ENCODE measurements at places on chromosomes 3 and 15. TPM values are rescaled to one million over a fixed set of nuclear protein-coding genes. Genes with fewer than 3 reads are reported as not detected.

DNA sequence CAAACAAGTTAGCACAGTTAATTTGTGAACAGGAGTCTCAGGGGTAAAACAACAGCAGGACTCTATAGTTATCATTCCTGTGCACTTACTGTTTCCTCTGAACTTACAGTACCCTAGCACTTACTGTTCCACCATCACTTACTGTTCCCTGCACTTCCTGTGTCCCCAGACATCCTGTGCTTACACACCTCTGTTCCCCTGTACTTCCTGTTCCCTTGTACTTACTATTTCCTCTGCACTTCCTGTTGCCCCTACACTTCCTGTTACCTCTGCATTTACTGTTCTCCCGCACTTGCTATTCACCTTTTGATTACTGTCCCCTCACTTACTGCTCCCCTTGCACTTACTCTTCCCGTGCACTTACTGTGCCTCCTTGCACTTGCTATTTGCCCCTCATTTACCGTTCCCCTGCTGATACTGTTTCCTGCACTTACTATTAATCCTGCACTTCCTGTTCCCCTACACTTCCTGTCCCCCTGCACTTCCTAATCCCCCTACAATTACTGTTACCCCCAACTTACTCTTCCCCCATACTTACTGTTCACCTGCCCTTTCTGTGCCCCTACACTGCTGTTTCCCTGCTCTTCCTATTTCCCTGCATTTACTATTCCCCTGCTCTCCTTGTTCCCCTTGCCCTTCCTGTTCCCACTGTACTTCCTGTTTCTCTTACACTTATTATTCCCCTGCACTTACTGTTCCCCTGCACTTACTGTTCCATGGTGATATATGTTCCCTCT is 30.3 kb downstream of the TPRA1 start:
- no peak overlapping the region for H3K27ac ChIP-seq
- H3K4me1 ChIP-seq: no peaks in the 10 kb centered on the region
- H3K4me3 ChIP-seq: peak overlapping the region; percentile 37

DNA sequence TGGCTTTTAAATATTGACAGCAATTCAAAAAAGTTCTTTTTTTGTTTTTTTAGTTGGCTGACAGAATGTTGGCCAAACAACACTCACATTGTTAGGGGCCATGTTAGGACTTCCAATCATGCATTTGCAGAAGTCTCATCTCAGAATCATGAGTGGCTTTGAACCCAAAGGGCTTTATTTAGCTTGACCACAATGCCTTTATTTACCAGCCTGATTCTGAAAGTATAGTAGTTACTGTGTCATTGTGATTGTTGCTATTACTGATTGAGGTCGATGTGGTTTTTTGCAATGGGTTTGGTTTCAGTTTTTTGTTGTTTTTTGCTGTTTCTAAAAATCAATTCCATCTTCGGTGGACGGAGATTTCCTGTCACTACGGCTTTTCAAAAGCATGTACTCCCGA is 7.2 kb downstream of the GLDN start:
- no peaks in the 10 kb centered on the region for H3K27me3 ChIP-seq
- H3K4me1 ChIP-seq: peaks cover 20% of the 10 kb centered on the region
- no peak overlapping the region for H3K27ac ChIP-seq

GRCh38 chr3:17529677-17530076 is 212.8 kb downstream of the TBC1D5 start:
- no peak overlapping the region for H3K4me3 ChIP-seq
- no peaks in the 10 kb centered on the region for H3K36me3 ChIP-seq
- 0 out of 2 replicates have a peak, but pooled peaks cover 3% of the 10 kb centered on the region for H3K4me1 ChIP-seq
- H3K27ac ChIP-seq: no peak overlapping the region

- no peaks in the 10 kb centered on the region for H3K36me3 ChIP-seq
- H3K4me3 ChIP-seq: no peak overlapping the region
- no peak overlapping the region for H3K27ac ChIP-seq
- H3K27me3 ChIP-seq: no peaks in the 10 kb centered on the region
- DNase-seq: peak; percentile 83
Observed at GRCh38 chr3:46496746-46497555, 825 bp upstream of the RTP3 start.

- peak; percentile 80 for DNase-seq
- H3K27ac ChIP-seq: no peak overlapping the region
- no peaks in the 10 kb centered on the region for H3K27me3 ChIP-seq
- no peak overlapping the region for H3K4me3 ChIP-seq
- peaks cover 36% of the 10 kb centered on the region for H3K4me1 ChIP-seq
Observed at GRCh38 chr15:71448688-71449114, 333.4 kb downstream of the THSD4 start.

GRCh38 chr3:178536211-178537079 is at the start of gene KCNMB2:
TSS of gene KCNMB2 (plus strand) at chr3:178536436.
- no peak for DNase-seq
- no peaks in the 10 kb centered on the region for H3K4me1 ChIP-seq
- H3K4me3 ChIP-seq: no peak within 1 kb of the TSS
- no peak within 1 kb of the TSS for H3K27ac ChIP-seq
- no peaks in the 10 kb centered on the region for H3K36me3 ChIP-seq
- H3K27me3 ChIP-seq: no peaks in the 10 kb centered on the region

GRCh38 chr3:55272031-55272645 is 215.0 kb downstream of the WNT5A start:
- no peak overlapping the region for H3K4me3 ChIP-seq
- DNase-seq: no peak
- H3K36me3 ChIP-seq: no peaks in the 10 kb centered on the region
- H3K4me1 ChIP-seq: no peaks in the 10 kb centered on the region
- no peak overlapping the region for H3K27ac ChIP-seq

- DNase-seq: no peak
- no peaks in the 10 kb centered on the region for H3K27me3 ChIP-seq
- H3K4me1 ChIP-seq: no peaks in the 10 kb centered on the region
- H3K4me3 ChIP-seq: no peak overlapping the region
- H3K27ac ChIP-seq: no peak overlapping the region
Observed at GRCh38 chr3:41833628-41834027, 128.3 kb downstream of the ULK4 start.

GRCh38 chr3:189995129-189995528 is 125.6 kb downstream of the P3H2 start:
- H3K27me3 ChIP-seq: no peaks in the 10 kb centered on the region
- no peak overlapping the region for H3K4me3 ChIP-seq
- H3K4me1 ChIP-seq: no peaks in the 10 kb centered on the region
- DNase-seq: no peak

The THSD4 gene
- total RNA-seq: not detected

The CYP19A1 gene
- total RNA-seq: 2.4 TPM

The TM4SF4 gene
- not detected for total RNA-seq

The ATP13A5 gene
- not detected for total RNA-seq

Measured in Karpas-422 (cell line).